Kidney epithelial cell (primary cell): ENCODE measurements at places on chromosomes 12 and 14.

GRCh38 chr12:112738531-112738930, 53.0 kb upstream of the RPH3A start:
- DNase-seq = no peak

- no peak for DNase-seq
Measured at GRCh38 chr12:24931666-24932405, 17.1 kb downstream of the BCAT1 start.

GRCh38 chr12:88633312-88633711, 53.0 kb upstream of the KITLG start:
- no peak for DNase-seq

DNA sequence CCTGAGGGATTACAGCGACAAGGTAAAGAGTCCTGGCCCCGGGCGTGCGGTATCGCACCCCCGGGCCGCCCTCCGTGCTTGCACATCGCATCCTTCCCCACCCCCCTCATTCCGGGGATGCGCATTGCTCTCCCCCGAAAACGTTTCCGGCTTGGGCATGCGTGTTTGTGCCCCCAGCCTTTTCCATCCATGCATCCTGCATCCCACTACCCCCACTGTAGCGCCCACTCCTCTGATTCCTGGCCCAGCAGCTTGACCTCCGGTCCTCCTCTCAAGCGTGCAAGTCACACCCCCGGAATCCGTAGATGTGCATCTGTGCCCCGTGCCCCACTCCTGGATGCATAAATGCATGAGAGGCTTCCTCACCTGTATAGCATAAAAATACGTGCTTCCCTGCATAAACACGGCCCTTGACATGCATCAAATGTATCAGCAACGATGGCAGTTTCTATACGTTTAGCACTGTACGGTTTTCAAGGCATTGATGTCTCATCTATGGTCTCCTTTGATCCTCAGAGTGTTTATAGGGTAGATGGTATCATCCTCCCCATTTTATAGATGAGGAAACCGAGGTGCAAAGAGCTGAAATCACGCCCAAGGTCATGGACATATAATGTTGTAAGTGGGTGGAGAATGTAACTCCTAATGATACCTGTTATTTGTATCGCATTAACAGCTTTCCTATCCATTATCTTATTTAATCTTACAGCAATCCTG, 484 bp downstream of the RIC8B start:
- no peak for DNase-seq

- no peak for DNase-seq
Measured at GRCh38 chr14:90383731-90384542, 12.9 kb upstream of the CALM1 start.

DNA sequence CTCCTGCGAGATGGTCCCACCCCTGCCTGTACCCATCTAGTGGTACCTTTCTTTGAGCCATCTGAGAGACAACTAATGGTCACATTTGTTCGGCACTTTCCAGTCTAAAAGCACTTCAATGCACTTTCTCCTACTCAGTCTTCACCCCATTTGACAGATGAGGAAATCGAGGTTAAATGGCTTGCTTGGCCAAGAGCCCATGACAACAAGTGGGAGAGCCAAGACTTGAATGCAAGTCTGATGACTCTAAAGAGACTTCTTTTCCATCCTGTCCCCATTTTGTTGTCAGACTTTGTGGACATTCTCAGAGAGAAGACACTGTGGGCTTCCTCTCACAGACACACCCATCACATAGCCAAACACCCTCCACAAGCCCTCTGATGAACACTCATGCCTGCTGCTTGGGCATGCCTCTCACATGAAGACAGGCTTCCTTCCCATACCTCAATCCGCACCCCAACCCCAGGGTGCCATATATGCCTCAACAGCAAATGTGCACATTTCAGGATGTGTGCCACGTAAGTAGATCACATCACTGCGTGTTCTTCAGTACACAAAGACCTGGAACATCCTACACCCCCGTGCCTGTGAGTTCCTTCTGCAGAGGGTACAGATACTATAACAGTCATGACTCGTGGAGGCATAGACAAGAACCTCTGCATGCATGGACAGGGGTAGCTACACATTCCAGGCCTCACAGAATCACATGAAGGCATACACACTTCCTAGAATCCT, 805 bp downstream of the MYH7 start:
- DNase-seq = no peak

DNA sequence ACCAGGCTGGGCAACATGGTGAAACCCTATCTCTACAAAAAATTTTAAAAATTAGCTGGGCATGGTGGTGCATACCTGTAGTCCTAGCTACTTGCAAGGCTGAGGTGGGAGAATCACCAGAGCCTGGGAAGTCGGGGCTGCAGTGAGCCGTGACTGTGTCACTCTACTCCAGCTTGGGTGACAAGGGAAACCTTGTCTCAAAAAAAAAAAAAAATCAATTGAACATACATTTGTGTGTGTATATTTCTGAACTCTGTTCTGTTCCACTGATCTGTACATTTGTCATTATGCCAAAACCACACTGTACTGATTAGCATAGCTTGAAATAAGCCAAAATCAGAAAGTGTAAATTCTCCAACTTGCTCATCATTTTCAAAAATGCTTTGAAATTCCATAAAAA, 254.6 kb downstream of the SOX5 start:
- DNase-seq = no peak

- no peak for DNase-seq
Measured at GRCh38 chr12:129101816-129102215, 248.5 kb downstream of the GLT1D1 start.

GRCh38 chr12:2283916-2284315, 231.1 kb downstream of the CACNA1C start:
- DNase-seq = no peak

- peak; percentile 75 for DNase-seq
Measured at GRCh38 chr12:94570161-94570560, 80.2 kb downstream of the TMCC3 start.

- no peak for DNase-seq
Measured at GRCh38 chr14:96136371-96137005, 68.2 kb upstream of the BDKRB2 start.

DNA sequence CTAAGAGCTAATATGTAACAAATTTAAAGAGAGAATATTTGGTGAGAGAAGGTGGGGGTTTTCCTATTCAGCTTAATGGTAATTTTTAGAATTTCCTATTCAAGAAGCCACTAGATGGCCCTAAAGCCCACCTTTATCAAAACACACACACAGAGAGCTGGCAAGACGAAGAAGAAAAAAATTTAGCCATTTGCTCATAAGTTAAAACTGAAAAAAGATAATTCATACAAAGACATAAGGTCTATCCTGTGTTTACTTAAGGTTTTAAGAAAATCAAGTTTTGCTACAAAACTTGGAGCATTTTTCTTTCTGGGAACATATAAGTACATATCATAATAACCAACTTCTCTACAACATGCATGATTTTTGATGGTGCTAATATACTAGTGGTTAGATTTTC, 46.8 kb upstream of the PCED1B start:
- DNase-seq = no peak

GRCh38 chr12:89709995-89710872, 1.6 kb upstream of the ATP2B1 start:
- DNase-seq = no peak

DNA sequence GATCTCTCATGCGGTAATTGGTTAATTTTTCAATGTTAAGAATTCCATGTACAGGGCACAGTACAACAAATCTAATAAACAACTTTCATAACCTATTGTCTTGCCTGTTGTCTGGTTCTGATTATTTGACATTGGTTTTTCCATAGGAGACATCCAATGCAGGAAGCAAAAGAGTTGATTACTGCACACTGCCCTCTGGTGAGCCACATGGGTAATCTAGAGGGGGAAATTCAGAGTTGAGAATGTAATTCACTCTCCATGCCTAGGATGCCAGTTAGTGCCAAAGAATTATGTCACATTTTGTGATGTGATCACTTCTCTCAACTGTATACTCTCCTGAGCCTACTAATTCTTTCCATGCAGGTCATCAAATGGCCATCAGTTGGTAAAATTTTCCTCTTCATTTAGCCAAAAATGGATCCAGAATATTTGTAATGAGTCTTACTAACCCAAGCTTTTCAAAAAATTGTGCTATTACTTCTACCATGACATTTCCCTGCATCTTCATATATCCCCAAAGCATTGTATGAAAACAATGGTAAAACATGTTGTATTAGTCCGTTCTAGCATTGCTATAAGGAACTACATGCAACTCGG, 17.7 kb upstream of the CCDC91 start:
- no peak for DNase-seq

GRCh38 chr12:109110988-109111495, 5.3 kb upstream of the ACACB start:
- DNase-seq = no peak

DNA sequence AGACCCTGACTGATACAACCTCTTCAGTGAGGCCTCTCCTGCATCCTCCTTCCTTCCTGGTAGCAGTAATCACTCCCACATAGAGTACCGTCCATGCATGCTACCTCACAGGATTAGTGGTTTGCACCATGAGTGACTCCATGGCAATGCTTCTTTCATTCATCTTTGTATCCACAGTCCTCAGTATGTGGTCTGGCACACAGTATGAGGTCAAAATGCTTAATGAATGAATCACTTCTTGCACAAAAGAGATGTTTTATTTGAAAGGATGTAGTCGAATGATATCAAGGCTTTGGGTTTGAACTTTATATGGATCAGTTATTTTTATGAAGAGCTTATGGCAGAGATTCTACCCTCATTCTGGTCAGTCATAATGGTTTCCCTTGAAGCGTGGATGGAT, 42.2 kb downstream of the KCNA5 start:
- DNase-seq = peak; percentile 95

DNA sequence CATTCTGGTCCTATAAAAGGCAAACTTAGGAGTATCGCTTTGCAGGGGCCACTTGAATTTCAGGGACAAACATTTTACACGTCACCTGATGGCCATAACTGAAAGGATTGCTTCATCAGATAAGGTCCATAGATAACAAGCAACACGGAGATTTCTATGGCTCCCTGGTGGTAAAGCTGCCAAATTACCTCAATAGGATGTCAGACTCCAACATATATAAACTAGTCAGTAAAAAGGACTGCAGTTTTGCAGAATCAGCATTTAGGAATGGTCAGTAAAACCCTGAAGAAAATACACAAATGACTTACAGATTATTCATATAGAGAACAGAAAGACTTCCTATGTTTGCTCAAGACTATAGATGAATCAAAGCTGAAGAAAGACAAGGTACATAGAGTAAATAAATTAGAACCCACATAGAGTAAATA, 66.1 kb upstream of the GRIP1 start:
- no peak for DNase-seq

DNA sequence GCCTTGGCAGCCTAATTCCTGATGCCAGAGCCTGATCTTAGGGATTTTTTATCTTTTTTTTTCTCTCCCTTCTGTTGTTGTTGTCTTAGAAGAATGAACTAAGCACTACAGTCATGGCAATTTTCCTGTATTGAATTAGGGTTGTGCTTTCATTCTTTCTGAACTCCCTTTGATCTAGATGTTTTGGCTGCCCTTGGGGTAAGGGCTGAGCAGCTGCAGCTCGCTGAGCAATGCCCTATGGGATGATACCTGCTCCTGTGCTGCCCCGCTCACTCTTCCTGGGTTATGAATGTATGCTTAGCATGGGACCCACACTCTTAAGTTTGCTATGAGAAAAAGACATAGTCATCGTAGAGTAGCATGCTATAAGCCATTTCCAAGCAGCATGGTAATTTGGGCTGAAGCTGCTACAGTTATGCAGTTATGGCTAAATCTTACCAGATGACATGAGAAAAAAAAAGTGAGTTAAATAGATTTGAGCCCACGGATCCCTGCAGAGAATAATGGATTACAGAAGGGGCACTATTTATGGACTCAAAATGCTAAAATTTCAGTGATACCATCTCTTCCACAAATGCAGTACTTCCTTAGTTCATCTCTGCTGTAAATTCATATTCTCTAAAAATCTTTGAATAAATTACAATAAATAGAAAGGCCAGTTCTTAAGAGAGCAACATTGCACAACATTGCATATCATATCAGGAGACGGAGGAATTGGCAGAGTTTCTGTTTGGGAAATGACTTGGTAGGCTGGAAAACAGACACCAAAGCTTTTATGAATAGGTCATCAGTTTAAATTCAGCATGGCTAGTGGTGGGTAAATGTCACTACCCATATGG, 79.2 kb upstream of the PTHLH start:
- no peak for DNase-seq

GRCh38 chr12:104733717-104734175, 224.3 kb downstream of the SLC41A2 start:
- no peak for DNase-seq

DNA sequence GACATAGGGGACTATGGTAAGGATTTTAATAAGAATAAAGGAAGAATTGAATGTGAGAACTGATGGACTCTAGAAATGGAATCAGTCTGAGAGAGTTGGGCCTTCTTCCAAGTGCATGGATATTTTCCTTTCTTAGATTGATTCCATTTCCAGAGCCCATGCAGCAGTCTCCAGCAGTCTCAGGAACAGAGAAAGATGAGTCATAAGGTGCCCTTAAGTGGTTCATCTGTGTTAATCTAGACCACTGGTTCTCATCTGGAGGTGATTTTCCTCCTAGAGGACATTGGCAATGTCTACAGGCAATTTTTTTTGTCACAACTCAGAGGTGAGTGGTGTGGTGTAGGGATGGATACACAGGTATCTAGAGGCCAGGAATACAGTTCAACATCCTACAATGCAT, 25.9 kb downstream of the TRIM9 start:
- no peak for DNase-seq

DNA sequence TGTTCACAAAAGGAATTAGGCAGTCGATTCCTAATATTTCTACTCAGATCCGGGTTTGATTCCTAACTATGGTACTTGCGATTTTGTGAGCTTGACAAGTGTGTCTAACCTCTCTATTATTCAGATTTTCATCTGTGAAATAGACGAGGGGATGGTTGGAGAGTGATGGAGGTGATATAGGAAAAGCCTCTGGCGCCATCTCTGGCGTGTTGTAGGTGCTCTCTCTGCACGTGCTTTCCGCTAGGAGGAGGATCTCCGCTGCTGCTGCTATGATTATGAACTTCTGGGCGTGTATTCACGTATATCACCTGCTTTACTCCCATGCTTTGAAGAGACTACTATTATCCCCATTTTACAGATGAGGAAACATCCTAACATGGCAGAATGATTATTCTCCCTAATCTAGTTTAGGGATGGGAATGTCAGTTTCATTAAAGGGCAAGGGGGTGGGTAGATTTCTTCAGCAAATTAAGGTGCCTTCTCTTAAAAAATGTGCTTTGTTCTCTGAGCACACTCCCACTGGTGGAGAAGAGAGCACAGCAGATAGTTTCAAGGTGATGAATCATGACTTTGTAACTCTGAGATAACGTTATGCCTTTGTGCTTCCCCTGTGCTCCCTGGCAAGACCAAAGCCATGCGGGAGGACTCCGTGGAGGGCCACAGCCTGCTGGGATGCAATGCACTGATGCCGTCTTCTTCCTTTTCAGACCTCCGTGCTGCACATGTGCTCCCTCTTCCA, 97.1 kb downstream of the PRIMA1 start:
- no peak for DNase-seq

- no peak for DNase-seq
Measured at GRCh38 chr14:95808371-95808770, 68.3 kb upstream of the TUNAR start.
